ENCODE measurements at places on chromosomes 3 and 15.

DNA sequence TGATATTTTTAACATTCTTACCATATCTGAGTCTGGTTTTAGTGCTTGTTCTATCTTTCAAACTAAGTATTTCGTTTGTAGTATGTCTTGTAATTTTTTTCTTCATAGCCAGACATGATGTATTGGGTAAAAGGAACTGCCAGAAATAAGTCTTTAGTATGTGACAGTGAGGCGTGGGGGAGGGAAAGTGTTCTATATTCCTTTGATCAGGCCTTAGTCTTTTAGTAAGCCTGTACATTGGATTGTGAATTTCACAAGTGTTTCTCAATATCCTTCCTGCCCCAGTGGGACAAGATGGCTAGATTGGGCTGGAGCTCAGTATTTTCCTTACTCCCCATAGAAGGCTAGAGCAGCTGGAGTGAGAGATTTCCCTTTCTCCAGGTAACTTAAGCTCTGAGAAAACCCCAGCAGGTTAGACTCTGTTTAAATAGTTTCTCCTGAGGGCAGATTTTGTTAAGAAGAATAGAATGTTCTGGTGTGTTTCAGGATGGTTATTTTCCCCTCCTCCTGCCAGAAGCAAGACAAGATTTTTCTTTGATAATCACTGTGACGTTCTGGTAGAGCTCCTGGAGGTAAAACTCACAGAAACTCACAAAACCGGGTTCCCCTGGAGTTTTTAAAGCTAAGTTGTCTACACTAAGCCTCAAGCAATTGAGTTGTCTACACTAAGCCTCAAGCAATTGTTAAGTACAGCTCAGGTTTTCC is 140.7 kb upstream of the ARPP21 start:
- DNase-seq: no peak

- no peak for DNase-seq
Measured at GRCh38 chr3:34202975-34203374, 404.5 kb downstream of the PDCD6IP start.

- no peak for DNase-seq
Measured at GRCh38 chr15:92448370-92448769, 54.7 kb downstream of the ST8SIA2 start.

DNA sequence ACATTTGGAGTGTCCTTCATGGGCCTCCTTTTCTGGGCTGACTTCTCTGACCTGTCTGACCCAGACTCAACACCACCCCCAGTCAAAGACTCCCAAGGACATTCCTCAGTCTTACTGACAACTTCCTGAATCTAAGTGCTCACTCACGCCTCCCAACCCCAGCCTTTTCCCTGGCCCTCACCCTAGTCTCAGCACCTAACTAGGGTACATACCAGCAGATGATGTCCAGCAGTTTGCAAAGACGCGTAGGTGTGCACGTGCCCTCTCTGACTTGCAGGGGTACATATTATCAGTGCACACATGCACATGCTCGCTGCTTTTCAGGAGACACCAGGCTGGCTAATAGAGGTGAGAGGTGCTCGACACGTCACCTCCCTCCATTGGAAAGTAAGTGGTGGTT is 38.7 kb upstream of the SLCO2A1 start:
- no peak for DNase-seq

DNA sequence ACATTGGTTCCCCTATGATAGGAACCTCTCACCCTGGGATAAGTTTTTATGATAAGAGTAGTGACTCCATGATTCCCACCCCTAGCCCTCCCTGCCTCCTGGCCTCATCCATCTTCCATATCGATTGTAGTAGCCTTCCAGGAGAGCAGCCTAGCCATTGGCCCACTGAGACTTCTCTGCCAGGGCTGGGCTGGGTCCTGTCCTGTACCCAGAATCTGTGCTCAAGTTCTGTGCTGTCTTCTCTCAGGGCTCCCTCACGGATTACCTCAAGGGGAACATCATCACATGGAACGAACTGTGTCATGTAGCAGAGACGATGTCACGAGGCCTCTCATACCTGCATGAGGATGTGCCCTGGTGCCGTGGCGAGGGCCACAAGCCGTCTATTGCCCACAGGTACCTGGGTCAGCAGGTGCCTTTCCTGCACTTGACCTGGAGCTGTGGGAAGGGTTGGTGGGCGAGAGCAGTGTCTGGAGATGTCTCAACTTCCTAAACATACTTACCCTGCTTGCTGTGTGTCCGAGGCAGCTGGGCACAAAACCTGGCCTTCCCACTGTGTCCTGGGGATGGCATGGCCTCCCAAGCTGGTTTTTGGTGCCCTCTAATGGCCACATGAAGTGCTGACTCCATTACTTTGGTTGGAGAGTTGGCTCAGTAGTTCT is 16.6 kb upstream of the EXOG start:
- peak; percentile 37 for DNase-seq

DNA sequence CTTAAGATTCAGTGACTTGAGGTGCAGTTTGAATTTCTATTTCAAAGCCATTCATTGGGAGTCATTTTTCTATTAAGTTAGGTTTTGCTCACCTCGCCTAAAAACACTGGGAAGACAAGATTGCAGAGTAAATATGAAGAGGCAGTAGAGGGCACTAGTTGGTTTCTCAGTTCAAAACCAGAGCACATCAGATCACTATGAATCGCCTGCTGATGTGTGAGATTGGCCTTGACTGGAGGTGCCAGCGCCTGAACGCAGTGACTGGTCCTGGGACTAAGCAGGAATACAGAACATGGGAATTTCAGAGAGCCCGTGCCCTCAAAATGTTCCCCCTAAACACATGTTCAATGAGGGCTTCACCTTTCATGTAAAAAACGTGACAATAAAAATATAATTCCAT is 229.0 kb downstream of the ITPR1 start:
- peak; percentile 34 for DNase-seq

DNA sequence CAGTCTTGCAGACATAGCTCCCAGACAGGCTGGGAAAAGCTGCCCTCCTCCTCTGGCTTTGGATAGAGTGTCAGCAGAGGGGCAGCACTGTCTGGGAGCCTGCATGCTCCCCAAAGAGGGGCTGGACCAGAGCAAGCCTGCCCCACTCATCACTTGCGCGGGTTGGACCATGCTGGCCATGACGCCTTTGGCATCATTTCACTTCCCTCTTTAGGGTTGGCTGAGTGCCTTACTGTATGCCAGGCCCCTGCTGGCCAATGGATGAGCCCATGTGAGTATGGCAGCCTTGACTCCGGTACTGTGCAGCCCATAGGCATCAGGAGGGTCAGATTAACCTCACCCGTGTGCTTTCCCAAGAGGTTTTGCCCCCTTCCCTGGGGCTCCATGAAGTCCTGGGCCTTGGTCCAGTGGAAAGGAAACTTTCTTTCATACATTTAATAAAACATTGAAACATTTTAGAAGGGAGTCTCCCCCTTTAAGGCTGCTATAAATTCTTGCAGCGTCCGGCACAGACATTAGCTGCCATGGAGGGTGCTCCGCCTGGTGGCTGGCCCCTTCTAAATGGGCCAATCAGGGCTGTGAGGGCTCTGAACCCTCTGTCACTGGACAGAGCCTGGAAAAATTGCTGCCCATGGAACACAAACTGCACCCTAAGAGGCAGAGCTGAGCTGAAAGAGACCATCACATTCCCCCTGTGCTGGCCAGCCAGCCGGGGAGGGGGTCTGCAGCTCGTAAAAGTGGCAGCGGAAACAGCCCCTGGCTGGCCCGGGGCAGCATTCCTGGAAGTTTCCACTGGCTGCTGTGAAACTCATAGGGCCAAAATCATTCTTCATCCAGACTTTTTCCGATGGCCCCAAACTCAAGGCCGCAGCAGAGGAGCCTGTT is 20.8 kb upstream of the DUSP7 start:
- no peak for DNase-seq

DNA sequence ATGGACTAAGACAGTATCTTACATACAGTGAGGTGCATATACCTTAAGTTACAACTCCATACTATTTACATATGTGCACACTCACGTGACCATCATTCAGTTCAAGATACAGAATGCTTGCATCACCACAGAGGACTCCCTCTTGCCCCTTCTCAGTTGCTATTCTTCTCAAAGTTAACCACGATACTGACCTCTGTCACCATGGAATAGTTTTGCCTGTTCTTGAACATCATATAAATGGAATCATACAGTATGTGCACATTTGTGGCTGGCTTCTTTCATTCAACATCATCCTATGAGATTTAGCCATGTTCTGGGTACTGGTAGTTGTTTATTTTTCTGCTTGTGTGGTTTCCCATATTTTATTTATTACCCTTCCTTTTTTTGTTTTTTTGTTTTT is 10.4 kb upstream of the ZSCAN2 start:
- DNase-seq: no peak

- no peak for DNase-seq
Measured at GRCh38 chr15:38684440-38685010, 119.9 kb upstream of the RASGRP1 start.

GRCh38 chr15:95024351-95024750 is 793.0 kb downstream of the MCTP2 start:
- DNase-seq: no peak

- DNase-seq: peak; percentile 32
Measured at GRCh38 chr3:24185738-24186384, 240.8 kb downstream of the NR1D2 start.

DNA sequence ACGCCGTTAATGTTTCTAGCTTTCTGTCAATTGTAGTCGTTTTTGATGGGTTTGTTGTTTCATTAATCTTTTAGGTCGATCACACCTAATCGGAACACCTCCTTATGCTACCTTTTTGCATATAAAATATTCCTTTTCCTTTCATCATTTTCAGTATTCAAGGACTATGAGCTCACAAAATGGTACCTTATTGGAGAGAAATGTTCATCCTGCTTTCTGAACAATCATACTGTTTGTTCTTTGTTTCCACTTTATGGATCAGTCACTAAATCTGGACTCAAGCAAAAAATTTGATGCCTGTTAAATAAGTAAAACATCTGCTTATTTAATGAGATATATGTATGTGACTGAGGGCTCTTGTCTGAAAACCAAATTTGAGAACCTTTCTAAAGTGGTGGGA is 1.1 kb downstream of the KIF15 start:
- DNase-seq: no peak

DNA sequence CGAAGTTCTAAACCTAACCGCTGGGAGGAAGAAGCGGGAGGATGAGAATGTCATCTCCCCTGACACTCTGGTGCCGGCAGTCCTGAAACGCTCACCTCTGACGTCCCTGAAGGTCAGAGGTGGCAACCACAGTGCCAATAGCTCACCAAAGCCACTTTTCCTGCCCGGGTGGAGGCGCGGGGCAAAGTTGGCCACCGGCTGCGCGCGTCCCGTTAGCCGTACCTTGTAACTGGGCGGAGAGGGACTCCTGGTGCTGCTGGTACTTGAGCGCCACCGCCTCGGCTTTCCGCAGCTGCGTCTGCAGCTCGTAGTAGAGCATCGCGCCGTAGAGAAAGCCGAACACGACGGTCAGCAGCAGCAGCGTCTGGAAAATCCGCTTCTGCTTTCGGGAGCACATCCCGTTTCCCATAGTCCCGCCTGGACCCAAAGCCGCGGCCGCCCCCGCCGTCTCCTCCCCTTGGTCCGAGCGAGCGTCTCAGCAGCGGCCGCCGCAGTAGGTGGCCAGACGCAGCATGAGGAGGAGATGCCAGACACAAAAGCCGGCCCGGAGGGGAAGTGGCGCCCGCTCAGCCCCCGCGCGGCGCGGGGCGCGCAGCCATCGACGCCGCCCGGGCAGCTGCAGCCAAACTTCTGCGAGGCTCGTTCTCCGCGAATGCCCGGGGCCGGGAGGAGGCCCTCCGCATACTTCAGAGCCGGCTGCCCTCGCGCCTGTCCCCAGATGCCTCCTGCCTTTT is 680 bp downstream of the GOLIM4 start:
- peak; percentile 52 for DNase-seq

DNA sequence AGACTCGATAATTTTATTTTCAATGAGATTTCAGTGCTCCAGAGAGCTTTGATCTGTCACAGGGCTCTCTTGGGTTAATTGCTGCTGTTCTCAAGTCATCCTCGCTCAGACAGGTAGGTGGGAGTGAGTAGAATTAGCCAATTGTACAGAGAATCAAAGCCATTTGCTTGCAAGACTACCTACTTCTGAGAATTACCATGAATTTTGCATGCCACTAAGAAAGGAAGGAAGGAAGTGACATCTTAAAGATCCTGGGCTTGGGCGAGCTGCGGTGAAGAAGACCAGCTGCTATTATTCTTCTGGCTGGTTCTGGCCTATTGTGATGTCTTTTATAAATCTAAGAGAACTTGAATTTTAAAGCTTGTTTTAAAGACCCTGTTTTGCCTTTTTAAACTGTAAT is 154.1 kb upstream of the LPP start:
- peak; percentile 40 for DNase-seq

DNA sequence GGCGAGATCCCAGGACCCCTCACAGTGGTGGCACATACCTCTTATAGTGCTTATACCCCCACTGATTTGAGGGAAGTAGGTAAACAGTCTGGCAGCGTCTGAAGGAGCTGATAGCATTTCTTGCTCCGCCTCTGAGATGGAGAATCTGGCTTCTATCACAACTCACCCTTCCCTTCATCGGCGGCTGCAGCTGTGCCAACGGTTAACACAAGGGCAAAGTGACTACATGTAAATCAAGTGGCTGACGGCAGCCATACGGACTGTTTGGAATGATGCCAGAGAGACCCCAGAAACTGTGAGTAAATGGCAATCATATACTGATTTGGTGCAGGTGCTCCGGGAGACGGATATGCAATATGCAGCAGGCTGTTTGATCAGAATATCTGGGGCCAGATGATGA is 66.8 kb upstream of the UNC13C start:
- DNase-seq: no peak
